ENCODE measurements at places on chromosomes 16 and 17.

GRCh38 chr16:30394592-30395154 is 547 bp upstream of the ZNF48 start:
- no peak for DNase-seq

GRCh38 chr17:56478836-56479447 is 114.6 kb upstream of the NOG start:
- peak; percentile 45 for DNase-seq

GRCh38 chr17:38605411-38605840 is 326 bp downstream of the SRCIN1 start:
- no peak for DNase-seq

DNA sequence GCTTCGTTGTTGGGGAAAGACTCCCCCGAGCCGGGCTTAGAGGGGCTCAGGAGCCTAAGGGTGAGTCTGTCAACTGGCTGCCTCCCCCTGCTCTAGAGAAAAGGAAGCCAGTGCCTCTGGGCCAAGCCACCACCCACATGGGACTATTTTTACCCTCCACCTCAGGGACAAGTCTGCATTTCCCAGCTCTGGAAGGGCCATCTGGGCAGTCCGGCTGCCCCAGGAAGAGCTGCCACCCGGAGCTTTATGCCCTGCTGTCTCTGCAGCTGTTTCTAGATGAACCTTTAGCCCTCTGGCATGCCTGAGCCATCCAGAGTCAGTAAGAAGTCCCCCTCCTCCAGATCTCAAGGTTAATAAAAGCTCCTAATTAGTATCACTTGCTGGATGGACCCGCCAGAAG is 5.3 kb upstream of the RPRML start:
- no peak for DNase-seq

DNA sequence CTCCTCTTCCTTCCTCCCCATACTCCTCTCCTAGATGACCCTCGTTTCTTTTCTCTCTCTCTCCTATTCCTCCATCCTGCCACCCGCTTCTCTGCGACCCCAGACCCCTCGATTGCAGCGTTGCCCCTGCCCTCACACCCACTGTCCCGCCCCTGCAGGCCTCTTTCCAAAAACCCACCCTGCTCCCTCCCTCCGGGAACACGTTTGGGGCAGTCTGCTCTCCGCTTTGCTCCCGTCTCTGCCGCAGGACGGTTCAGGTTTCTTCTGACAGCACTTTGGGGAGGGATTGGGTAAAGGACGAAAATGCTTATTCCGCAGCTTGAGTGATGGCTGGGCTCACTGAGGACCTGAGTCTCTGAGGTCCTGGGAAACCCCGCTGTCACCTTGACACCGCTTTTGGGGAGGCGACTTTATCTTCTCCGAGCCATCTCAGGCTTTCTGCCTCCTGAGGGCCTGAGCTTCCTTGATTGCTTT is 690 bp downstream of the NDE1 start:
- no peak for DNase-seq

GRCh38 chr16:24747441-24747840 is 18.0 kb downstream of the TNRC6A start:
- no peak for DNase-seq

DNA sequence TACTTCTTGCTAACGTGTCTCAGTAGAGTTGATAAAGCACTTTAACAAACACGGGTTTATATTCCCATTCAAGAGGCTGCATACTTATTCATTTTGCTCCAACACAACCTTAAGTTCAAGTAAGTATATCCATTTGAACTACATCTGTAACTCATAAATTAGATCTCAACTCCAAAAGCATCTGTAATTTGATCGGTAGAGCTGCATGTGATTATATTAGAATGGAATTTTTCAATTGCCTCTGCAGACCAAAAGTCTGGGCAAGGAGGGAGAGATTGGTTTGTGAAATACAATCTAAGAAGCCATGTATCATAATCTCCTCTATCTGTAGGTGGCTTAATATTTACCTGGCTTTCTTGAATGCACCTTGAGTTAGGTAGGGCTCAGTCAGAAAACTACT is 371.0 kb downstream of the RBFOX1 start:
- no peak for DNase-seq

DNA sequence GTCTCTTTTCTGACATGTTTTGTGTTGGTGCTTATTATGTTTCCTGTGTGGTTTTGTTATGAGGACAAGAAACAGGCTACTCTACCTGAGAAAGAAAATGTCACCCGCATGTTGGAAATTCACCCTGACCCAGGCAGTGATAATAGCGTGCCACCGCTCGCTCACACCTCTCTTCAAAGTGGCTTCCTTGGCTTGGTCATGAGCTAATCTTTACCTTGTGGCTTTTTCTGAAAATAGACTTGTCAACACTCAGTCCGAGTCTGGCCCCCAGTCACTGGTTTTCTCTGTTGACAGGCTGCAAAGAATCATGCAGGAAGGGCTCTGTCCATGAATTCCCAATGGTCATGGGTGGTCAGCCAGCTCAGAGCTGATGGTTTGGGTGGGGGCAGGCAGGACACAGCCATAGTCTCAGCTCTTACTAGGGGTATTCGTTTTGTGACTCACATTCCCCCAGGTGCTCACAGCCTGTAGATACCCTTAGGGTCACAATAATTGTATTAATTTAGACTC is 121.3 kb upstream of the CACNG5 start:
- DNase-seq = no peak

DNA sequence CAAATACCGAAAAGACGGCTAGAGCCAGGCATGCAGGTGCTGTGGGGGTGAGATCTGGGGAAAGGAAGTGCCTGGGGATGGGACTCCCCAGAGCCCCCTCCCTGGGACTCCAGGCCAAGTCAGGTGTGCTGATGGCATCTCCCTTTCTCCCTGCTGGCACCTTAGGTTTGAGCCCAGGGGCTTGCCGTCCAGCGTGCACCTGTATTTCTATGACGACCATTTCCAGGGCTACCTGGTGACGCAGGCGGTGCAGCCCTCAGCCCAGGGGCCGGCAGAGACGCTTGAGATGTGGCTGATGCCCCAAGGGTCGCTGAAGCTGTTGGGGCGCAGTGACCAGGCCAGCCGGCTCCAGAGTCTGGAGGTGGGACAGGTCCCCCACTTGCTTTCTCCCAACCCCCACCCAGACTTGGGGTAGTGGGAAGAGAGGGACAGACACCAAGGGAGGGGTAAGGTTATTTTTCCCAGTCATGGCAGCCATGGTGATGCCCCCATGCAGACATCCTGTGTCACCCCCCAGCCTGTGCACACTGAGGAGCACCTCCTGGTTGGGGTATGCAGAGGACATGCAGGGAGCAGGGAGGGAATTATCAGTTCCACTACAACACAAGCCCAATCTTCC is 11.1 kb downstream of the XYLT2 start:
- DNase-seq = no peak

DNA sequence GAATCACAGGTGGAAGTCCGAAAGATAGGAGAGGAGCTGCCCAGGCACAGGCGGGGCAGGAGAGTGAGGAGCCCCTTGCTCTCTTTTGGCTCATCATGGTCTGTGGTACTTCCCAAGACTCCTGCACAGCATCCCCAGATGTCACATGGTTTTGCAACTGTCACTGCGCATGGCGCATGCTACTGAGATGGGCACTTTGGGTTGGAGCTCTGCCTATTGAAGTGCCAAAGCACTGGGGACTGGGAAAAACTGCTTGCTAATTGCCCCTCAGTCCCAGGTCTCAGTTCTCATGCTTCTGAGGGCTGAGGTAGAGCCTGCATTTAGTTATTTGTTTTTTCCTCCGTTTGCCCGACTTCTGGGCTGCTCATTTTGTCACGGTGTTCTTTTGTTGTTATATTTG is 156.8 kb upstream of the CDH13 start:
- no peak for DNase-seq

DNA sequence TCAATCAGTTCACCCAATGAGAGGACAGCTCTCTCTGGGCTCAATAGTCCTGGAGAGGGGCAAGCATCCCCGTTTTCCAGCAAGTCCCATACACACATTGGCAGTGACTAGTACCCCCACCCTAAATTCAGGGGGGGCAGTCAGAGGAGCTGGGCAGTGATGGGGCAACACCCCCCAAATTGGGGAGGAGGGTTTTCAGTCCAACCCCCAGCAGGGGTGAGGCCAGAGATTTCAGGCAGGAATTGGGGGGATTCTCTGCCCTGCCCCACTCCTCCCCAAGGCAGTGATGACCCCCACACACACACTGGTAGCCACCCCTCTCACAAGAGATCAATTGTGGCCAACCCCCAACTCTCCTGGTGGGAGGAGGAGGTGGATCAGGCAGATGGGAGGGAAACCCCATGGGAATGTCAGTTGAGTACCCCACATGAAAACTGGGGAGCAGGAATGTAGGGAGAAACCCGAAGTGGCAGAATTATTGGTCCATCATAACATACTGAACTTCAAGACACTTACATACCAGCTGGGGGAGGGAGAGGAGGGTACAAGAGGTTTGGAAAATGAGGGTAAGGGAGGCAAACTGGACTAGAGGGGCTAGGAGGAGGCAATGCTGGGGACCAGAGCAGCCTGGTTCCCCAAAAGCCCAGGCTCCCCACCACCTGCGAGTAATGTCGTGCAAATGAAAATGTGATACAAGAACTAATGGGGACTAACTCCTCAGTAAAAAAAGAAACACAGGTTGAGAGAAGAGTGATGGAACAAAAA is 3.1 kb downstream of the VAMP2 start:
- no peak for DNase-seq

- no peak for DNase-seq
These were observed 30.9 kb upstream of the TANC2 start for GRCh38 chr17:62935098-62935497.

GRCh38 chr16:29982560-29983419 is 9.1 kb downstream of the TAOK2 start:
- DNase-seq = no peak

DNA sequence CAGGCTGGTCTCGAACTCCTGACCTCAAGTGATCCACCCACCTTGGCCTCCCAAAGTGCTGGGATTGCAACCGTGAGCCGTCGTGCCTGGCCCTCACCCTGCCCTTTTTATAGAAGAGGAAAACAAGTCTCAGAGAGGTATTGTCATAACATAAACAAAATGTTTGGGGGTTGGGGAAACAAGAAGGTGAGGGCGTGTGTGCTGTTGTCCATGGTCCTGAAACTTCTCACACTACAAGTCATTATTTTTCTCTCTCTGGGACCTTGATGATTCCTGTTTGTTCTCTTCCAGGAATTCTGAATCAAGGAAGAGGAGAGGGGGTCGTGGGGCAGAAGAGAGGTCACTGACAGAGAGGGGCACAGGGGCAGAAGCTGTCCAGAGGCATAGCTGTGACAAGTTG is 160.2 kb upstream of the LHX1 start:
- DNase-seq = no peak

DNA sequence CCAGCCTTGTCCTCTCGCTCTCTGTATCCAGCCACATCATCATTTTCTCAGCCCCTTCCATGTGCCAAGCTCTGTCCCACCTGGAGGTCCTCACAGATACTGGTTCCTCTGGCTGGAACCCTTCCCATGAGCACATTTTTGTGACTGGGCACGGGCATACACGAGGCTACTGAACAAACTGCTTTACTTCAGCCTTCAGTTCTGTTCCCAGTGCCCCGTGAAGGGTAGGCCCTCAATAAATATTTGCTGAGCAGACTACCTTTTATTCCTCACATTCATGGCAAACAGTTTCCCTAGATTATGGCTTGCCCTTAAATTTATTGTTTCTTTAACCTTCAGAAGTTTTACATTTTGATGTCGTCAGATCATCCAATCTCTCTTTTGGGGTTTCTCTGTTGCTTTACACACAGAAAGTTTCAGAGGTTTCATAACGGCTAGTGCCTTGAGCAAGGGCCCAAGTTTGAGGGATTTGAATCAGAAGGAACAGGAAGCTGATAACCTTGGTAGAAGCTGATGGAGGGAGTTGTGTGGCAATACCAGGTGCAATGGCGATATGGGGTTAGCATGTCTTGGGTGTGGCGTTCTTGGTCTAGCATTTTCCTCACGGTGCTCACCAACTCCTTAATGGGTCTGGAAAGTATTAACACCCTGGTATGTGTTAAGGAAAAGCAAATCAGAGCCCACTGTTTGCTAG is 27.8 kb downstream of the TMEM92 start:
- DNase-seq = no peak

- DNase-seq = no peak
These were observed 31.5 kb downstream of the SALL1 start for GRCh38 chr16:51119556-51119955.

DNA sequence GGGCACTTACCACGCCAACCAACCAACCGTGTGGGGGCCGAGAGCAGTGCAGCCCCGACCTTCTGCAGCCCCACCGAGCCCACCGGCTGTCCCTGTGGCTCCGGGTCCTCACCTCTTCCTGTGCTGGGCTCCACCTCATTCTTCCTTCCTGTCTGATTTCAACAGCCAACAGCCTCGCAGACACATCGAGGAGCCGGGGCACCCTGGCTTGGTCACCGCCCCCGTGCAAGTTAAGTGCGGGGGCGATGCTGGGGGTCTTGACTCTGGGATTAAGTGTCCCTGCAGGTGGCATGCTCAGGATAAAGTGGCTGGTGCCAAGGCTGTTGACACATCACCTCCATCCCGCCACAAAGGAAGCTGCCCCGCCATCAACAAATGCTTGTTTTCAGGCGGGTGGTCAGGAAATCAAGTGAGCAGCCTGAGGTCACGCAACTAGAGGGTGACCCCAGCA is at the start of gene NLRC3:
NLRC3 (minus strand) TSS at position 102 of the 451 bp plus-strand sequence. CDS start 12,367 bp downstream, outside the sequence.
- no peak for DNase-seq

DNA sequence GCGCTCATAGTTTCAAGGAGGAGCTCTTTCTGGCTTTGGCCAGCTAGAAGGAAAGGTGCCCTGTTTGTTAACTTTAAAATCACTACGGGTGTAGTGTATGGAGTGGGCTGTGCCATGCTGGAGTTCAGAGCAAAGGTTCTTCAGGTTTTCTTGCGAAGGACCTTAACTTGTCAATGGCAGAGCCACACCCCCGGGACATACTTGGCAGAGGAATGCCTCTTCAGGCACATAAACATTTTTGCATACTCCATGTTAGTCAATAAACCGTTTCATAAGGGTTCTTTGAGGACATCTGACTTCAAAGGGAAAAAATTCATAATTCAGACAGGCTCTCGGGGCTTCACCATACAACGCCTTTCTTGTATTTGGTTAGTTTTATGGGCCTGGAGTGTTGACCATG is 113.0 kb upstream of the PLCG2 start:
- no peak for DNase-seq

DNA sequence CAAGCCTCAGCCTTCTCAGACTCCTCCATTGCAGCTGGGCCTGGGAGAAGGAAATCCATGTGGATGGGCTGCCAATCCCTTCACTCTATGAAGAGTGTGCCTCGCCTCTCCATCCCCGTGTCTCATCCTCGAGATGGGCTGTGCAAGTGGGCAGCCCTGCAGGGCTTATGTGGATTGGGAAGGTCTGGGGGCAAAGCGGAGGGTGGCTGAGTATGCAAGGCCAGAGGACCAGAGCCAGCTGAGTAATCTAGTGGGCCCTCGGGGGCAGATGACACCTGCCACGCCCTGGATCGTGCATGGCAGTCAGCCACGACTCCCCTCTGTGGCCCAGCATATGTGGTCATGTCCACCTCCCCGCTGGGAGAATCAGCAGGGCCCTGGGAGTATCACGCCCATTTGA is 78.9 kb downstream of the IRX5 start:
- DNase-seq = no peak

DNA sequence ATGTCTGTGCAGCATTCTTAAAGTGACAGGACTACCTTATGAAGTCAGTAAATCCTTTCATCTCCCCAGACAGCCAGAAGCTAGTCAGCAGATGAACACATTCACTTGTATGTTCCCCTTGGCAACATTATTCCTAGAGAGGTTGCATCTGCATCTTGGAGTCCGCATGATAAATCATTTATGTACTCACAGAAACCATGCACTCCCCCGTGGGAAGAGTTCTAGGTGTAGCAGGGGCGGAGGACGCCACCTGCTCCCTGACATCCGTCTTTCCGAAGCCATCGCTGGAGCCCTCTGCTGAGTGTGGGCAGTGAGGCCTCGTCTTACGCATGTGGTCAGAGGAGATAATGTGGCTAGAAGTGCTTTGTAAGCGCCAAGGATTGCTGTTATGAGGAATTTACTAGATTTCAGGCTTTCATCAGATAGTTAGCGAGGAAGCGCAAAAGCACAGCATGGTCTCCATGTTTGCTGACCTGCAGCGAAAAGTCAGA is 144.5 kb downstream of the RPTOR start:
- no peak for DNase-seq
